ENCODE measurements at places on chromosomes 7 and 10.

DNA sequence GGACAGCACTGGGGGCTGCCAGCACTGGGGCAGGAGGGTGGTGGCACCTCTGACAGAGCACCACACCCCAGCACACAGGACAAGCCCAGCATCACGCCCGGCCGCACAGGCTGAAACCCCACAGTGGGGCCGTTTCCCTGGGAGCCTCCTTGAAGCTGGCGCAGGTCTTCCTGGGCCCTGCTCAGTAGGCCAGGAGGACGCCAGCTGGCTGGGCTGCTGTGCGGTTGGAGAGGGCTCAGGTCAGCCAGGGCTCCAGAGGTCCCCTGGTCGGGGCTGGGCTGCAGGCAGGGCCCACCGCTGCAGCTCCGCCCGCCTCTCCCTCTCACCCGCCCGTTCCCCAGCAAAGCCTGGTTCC is 137.3 kb downstream of the TCERG1L start:
- DNase-seq = no peak

- no peak for DNase-seq
Measured at GRCh38 chr10:121952226-121952625, 22.8 kb downstream of the NSMCE4A start.

GRCh38 chr7:104207348-104207730 is 474 bp downstream of the ORC5 start:
- DNase-seq = peak; percentile 9

- DNase-seq = no peak
Measured at GRCh38 chr10:128147669-128148068, 21.4 kb upstream of the MKI67 start.

GRCh38 chr10:102812231-102812876 is 24.9 kb downstream of the CYP17A1 start:
- no peak for DNase-seq

DNA sequence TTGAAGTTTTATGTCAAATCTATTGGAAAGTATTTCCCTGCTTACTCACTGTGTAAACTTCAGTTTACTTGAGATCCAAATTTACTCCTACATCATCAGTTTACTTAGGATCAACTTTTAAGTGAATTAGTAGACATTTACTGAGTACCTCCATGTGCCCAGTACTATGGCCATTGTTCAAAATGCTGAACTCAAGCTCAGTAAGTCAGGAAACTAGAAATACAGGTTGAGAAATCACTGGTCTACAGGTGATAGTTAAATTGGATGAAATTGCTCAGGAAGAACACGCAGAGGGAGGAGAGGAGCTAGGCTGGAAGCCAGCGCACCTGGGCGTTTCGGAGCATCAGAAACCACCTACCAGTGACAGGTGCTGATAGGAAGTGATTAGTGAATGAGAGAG is 25.5 kb upstream of the EBLN1 start:
- DNase-seq = no peak

- DNase-seq = no peak
Measured at GRCh38 chr10:127527891-127528290, 21.2 kb upstream of the NPS start.

GRCh38 chr10:6200734-6201515 is 1.8 kb upstream of the PFKFB3 start:
- DNase-seq = peak; percentile 25

GRCh38 chr7:30502470-30503251 is 2.0 kb downstream of the GGCT start:
- DNase-seq = no peak

DNA sequence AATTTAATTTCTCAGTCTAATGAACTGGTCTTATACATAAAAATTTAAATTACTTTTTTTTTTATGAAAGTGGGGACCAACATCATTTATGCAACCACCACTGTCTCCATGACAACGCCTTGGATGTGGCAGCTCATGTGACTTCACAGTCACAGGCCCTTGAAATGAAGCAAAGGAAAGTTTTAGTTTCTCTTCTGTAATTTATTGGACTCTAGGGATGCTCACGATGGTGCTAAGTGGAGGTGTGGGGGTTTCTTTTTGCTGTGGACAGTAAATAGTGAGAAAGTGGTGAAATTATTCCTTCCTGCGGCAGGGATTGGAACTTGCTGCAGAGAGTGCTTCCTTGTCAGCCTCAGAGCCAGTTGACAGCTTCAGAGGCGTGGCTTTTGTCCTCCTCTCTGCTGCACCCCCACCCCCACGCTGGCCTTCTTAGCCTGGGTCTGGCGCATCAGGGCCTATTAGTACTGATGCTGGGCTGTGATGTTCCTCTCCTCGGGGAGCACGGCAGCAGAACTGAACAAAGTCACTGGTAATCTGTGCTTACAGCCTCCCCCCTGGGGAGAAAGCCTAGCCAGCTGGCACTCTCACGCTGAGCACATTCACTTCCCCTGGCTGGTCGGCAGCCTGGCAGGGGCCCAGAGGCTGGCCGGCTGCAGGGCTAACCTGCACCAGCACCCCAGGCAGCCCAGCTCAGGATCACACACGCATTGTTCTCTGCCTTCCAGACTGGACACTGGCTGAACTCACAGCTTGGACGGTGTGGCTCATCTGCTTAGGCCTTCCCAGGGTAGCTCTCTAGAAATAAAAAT is 517.5 kb upstream of the GALNT17 start:
- DNase-seq = no peak

GRCh38 chr7:149838992-149839408 is 825 bp downstream of the ZNF862 start:
- DNase-seq = no peak

- DNase-seq = no peak
Measured at GRCh38 chr10:86824151-86824550, 67.7 kb downstream of the BMPR1A start.

- DNase-seq = no peak
Measured at GRCh38 chr7:111801277-111801676, 239.0 kb upstream of the IMMP2L start.

DNA sequence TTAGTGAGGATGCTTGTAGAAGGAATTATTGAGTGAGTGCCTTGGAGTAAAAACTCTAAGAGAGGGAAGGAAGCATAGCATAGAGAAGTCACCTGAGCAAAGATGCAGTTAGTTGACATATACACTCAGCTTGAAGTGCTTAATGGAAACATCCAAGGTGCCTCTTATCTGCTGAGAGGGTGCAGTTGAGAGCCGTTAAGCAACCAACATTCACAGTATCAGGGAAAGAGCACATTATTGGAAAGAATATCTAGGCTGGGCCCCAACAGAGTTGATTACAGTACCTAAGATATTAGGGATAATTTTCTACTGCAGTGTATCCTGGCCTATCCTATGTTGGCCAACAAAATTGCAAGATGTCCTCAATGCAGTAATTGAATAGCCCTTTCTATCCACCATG is 302.0 kb downstream of the ETV1 start:
- no peak for DNase-seq

GRCh38 chr7:18962031-18962430 is 155.4 kb downstream of the TWIST1 start:
- DNase-seq = no peak

DNA sequence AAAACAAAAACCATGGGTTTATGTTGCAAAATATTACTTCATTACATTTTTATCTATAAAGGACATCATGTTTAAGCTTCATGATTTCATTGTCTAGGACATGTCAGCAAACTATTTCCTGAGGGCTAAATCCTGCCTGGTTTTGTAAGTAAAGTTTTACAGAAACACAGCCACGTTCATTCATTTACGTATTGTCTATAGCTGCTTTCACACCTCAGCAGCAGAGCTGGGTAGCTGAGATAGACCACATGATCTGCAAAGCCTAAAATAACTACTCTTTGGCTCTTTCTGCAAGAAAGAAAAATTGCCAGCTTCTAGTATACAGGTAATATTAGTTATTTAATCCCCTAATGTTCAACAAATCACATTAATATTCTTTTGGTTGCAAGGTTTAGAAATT is 12.7 kb upstream of the PIP4K2A start:
- DNase-seq = no peak

DNA sequence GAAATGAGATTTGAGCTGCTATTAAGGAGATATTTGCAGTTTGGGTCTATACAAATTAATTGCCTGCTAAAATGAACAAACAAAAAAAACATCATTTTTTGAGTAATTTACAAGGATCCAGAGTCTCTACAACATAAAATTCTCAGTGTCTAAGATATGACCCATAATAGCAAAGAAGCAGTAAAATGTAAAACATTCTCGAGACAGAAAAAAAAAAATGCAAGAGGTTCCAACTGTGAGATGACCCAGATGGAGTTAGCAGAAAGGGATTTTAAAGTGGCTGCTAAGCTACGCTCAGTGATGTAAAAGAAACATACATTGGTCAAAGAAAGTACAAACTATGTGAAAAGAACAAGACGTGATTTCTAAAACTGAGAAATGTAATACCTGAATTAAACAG is 471.0 kb downstream of the SH2D4B start:
- DNase-seq = no peak

- DNase-seq = no peak
Measured at GRCh38 chr10:122713091-122713885, 13.6 kb upstream of the C10orf120 start.

DNA sequence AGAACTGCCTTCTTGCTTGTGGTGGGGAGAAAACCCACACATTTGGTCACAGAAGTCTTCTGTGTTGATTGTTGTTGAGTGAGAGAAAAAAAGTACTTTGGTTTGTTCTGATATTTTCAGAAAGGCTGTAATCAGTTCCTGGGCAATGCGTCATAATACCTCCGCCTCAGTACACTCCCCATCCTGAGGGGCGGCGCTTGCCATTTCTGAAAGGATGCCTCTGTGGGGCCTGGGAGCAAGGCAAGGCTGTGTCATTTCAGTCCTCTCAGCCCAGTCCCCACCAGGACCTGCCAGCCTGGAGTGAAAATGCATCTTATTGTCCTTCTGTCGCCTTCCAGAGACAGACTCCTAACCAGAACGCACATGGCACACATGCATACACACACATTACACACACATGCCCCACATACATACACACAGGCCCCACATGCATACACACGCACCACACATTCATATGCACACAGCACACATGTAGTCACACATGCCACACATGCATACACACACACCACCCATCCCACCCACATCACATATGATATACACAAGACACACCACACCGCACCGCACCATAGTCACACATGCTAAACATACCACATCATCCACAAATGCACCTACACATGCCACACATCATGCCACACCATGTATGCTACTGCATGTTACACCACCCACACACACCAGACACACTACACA is 90.0 kb downstream of the CXCL12 start:
- DNase-seq = no peak

GRCh38 chr7:130896051-130896881 is 162.3 kb upstream of the KLF14 start:
- no peak for DNase-seq

GRCh38 chr7:101594790-101595189 is 34.3 kb downstream of the MYL10 start:
- no peak for DNase-seq

- DNase-seq = no peak
Measured at GRCh38 chr10:68302871-68303270, 29.0 kb upstream of the HNRNPH3 start.

DNA sequence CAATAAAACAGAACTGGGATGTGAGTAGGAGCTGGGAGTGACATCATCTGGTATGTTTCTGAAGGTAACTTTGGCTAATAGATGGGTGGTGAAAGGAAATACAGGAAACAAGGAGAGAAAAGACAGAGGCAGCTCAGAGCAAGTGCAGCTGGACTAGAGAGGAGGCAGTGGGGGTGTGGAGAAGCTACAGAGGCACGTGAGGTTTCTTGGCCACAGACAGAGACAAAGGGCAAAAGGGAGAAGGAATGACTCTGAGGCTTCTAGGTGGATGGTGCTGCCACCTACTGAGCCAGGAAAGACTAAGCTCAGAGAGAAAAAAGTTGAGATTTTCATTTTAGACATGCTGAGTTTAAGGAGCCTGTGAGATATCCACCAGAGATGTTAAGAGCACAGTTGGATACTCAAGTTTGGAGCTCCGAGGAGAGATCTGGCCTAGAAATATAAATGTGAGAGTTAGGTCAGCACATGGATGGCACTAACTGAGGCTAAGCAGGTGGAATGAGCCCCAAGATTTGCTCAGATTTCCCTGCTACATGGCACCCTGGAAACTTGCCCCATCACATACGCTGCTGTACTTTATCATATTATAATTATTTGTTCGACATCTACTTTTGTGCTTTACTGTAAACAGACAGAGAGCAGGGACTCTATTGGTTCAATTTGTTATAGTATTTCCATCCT is 293.0 kb upstream of the IMMP2L start:
- no peak for DNase-seq

GRCh38 chr10:90398566-90398965 is 459.3 kb downstream of the HTR7 start:
- no peak for DNase-seq

DNA sequence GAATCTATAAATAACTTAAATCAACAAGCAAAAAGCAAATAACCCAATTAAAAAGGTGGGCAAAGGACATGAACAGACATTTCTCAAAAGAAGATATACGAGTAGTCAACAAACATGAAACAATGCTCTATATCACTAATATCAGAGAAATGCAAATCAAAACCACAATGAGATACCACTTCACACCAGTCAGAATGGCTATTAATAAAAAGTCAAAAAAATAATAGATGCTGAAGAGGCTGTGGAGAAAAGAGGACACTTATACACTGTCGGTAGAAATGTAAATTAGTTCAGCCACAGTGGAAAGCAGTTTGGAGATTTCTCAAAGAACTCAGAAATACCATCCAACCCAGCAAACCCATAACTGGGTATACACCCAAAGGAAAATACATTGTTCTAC is 70.6 kb downstream of the CTTNBP2 start:
- no peak for DNase-seq

All from stimulated activated naive CD8-positive, alpha-beta T cell treated with anti-CD3 and anti-CD28 coated beads, Interleukin-15, Interleukin-2, amounts not matched to agents 100 U/mL and 50 U/mL, for 24 hours (primary cell).